ENCODE measurements at places on chromosomes 7 and 10.

- DNase-seq, result no peak
These were observed 25.4 kb upstream of the MRC1 start for GRCh38 chr10:17783751-17784150.

- no peak for DNase-seq
These were observed 171.2 kb downstream of the PRKAG2 start for GRCh38 chr7:151705636-151706276.

GRCh38 chr7:37666026-37666799 is 17.4 kb upstream of the GPR141 start:
- no peak for DNase-seq

DNA sequence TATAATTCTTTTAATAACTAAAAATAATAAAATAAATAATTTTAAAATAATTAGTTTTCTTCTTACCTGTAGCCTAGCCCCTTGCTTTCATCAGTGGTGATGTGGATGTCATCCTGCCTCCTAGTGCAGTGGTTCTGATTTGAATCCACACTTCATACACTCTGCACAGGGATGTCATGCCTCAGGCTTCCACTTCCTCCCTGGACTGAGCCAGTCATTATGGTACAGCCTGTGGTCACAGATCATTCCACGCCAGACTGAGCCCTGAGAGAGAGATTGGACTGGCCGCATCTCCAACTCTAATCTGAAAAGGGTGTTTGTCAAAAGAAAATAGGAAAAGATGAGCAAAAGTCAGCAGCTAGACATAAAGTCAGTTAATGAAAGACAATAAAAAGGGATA is 436.2 kb upstream of the IGFBP3 start:
- DNase-seq, result no peak

DNA sequence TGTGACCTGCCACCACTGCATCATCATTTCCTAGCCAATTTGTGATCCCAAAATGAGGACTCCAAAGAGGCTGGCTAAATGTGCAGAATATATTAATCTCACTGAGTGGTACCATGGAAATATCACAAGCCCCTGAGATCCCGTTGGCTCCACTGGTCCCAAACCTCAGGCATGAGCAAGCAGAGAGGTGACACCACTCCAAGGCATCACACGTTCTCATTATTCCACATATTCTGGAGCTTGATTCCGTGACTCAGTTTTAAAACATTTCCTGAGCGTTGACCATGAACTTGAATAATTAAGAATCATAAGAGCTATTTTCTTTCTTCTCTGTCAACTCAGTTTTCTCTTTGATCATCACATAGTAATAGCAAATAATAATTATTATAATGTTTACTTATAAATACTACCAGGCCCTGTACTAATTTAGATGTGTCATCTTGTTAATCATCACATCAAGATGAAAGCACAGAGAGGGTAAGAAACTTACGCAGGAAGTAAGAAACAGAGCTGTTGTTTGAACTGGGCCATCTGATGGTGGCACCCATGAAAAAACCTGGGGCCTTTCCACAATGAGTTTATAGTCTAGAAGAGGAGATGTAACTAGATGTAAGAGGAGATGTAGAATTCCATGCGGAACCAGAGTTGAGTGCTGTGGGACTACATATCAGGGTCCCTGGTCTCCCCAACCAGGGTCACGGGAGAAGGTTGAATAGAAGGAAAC is 3.5 kb downstream of the APBB1IP start:
- no peak for DNase-seq

DNA sequence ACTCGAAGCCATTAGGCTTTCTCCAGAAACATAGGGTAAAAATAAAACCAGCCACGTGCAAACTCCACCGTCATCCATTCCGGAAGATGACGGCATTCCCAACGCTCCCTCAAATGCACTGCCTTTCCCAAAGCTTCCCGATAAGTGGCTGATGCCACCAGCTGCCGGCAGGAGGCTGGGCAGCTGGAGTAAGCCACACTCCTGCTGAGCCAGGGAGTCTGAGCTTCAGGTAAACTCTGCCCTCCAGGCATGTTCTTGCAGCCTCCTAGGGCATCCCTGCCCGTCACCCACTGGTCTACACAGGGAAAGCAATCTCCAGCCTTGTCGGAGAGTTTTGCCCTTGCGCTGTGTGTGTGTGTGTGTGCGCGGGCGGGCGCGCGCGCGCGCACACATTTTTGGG is 40.5 kb upstream of the TMEM273 start:
- no peak for DNase-seq

- no peak for DNase-seq
These were observed 4.4 kb upstream of the ASB13 start for GRCh38 chr10:5670662-5671375.

DNA sequence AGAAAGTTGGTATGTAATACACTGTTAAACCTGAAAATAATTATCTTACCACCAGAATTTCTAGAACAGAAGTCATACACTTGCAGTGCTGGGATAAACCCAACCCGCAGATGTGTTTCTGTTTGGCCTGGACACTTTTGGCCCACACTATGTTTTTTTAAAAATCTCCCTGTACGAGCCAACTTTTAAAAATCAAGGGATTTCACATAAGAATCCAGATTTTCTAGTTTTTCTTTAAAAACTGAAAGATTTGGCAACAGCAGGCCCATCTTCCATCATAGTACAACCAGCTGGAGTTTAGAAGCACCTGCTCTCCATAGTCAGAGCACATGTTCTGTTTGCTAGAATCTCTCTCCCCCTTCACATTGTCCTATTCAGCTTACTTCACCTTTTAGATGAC is 74.0 kb downstream of the TLL2 start:
- no peak for DNase-seq
